SJCRH30 (cell line): ENCODE measurements at places on chromosomes 11 and 22.

- peak; percentile 9 for DNase-seq
Observed at GRCh38 chr11:62242021-62242420, at the start of gene SCGB1D2. Gene SCGB1D2 (plus strand): TSS chr11:62242239. CDS start chr11:62242308, 69 bp downstream.

- no peak for DNase-seq
Observed at GRCh38 chr11:2090172-2091111, 48.7 kb downstream of the IGF2 start.

GRCh38 chr11:121367001-121367843 lies 74.7 kb downstream of the SC5D start:
- peak; percentile 21 for DNase-seq

DNA sequence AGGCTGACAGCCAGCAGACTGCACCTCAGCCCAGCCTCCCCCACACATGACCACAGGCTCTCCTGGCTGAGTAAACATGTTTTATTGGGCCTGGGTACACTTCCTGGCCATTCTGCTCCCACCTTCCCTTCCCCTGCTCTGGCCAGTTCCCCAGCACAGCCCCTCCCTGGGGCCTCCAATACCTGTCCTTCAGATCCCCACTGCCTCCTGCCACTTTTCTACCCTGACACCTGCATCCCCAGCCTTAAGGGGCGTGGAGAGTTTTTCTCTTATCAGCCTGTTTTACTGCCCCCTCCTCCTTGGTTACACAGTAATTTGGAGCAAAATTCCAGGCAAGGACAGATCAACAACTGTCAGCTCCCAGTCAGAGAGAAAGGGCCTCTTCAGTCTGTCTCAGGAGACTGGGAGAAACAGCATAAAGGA lies at the start of gene ISX:
TSS of gene ISX (plus strand) at position 363 of the 423 bp plus-strand sequence. CDS start 930 bp downstream, outside the sequence.
- no peak for DNase-seq

GRCh38 chr22:27997538-27997937 lies 78.5 kb upstream of the PITPNB start:
- DNase-seq = no peak

GRCh38 chr11:35318977-35319925 lies 100.1 kb downstream of the SLC1A2 start:
- no peak for DNase-seq
